ENCODE measurements at places on chromosomes 3 and 15.

DNA sequence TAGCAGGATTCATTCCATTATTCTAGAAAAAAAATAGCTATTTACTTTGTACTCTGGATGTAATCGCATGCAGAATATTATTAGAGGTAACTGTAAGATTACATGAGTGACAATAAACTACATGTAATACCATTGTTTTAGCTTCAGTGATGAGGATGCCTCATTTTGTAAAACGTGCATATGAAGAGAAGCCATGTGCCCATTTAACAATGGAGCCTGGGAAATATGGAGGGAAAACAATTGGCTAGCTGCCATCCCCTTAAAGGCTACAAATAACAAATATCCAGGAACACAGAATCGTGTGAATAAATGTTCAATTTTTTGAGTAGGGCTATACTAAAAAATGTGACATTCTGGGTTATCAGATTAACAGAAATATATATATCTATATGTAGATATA, 151.1 kb downstream of the SAMMSON start:
- no peak for DNase-seq

GRCh38 chr3:160343132-160343531, 55.9 kb downstream of the IFT80 start:
- DNase-seq: peak; percentile 19

DNA sequence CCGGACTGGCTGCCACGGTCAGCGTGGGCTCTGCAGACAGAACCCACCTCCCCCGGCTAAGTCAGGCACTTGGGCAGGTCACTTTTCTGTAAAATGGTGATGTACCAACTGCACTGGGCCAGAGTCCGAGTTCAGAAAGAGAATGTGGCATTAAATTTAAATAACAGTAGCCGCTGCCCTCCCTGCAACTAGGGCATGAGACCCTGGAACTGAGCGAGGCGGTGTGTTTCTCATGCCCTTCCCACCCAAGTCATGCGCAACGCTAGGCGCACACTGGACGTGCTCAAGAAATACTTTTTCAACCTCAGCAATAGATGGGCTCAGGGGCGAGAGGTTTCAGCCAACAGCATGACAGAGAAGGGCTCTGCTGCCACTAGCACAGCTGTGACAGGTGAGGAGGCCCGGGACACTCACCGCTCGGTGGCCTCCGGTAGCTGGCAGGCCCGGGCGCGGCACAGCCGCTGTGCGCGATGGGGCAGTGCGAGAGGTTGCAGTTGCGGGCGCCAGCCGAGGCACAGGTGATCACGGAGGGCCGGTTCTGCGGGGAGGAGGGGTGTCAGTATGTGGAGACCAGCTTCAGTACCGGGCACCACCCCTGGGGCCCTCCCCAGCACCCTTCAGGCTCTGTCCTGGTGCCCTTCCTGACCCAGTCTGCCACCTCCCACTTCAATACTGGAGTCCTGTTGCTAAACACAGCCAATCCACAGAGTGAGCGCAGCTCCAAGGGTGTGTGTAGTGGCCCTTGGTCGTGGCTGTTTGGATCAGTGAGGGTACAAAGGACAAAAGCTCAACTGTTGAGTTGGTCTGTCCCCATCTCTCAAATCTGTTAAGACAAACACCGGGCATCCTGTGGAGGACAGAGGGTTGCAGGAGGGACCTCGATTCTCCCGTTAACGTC, 84.5 kb downstream of the VGLL4 start:
- no peak for DNase-seq

GRCh38 chr3:14536837-14537589, 3.1 kb downstream of the GRIP2 start:
- no peak for DNase-seq

DNA sequence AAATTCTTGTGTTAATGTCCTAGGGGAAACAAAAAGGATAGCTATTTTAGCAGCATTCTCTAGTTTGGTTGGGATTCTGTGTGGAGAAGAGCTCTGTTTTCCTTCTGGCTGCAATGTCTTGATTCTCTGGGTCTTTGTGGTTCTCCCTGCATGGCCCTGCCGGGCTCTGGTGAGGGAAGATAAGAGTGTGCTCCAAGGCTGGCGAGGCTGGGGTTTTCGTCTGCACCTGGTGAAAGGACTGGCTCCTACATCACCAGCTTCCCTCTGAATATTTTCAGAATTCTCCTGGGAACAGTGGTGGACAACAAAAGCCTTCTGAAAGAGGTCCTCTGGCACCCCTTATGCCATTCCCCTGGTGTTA, 38.1 kb upstream of the SFMBT1 start:
- DNase-seq: no peak

DNA sequence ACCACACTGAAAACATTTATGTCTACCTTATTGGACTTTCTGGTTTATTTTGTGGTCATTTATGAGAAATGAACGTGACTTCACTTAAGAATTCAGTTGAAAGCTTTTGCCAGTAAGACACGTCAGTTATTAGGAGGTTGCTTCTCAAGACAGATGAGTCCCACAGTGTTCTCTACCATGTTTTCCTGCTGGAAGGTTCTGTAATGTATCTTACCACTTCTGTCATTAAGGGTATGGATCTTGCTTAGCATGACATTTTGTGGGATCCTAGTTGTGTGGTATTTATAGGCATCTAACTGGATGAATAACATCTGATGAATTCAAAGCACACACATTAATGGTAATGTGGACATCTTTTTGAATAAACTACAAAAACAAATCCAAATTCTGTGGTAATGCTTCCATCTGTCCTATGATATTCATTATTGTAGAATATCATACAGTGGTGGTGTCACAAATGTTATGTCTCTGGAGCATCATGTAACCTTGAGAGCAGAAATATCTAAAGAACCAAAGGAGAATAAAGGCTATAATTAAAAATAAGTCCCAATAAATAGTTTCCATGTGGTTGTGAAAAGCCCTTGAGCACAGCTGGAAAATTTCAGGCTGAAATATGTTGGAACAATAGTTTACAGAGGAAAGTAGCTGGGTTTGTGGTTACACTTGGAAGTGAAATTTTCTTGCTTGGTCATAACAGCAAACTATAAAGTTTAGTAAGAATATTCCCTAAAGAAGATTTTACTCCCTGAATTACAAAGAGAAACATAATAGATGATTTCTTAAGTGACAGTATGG, 61.5 kb downstream of the C3orf38 start:
- no peak for DNase-seq
